T-helper 2 cell (primary cell): ENCODE measurements at places on chromosomes 2 and 18.

DNA sequence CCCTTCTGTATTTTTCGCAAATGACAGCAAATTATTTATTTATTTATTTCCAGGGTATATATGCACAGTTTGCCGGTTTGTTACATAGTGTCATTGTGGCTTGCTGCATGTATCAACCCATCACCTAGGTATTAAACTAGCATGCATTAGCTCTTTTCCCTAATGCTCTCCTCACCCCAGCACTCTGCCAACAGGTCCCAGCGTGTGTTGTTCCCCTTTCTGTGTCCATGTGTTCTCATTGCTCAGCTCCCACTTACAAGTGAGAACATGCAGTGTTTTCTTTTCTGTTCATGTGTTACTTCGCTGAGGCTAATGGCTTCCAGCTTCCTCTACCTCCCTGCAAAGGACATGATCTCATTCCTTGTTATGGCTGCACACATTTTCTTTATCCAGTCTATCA lies 592.3 kb downstream of the TRIB2 start:
- DNase-seq = no peak

DNA sequence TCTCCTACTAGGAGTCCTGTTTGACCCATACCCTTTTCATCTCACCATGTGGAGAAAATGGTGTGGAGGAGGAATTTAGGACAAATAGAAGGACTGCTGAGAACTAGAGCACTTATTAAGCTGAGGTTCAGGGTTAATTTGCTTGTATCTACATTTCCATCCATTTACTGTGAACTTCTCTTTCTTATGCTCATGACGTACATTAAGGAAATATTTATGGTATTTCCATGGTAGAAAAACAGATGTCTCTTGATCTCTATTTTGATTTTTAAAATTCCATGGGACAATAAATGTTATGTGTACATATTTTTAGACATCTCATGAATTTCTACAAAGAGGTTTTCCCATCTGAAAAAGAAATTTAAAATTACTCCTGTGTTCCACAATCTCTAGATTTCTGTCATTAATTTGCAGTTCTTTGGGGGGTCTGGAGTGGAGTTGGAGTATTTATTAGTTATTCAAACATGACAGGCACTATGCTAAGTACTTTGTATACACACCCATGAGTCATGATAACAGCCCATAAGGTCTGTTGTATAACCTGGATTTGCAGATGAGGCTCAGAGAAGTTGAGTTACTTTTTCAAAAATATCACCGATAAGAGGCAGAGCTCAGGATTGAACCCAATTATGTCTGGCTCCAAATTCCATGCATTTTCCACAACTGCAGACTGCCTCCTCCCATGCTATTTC lies 112.6 kb downstream of the COPS8 start:
- no peak for DNase-seq

DNA sequence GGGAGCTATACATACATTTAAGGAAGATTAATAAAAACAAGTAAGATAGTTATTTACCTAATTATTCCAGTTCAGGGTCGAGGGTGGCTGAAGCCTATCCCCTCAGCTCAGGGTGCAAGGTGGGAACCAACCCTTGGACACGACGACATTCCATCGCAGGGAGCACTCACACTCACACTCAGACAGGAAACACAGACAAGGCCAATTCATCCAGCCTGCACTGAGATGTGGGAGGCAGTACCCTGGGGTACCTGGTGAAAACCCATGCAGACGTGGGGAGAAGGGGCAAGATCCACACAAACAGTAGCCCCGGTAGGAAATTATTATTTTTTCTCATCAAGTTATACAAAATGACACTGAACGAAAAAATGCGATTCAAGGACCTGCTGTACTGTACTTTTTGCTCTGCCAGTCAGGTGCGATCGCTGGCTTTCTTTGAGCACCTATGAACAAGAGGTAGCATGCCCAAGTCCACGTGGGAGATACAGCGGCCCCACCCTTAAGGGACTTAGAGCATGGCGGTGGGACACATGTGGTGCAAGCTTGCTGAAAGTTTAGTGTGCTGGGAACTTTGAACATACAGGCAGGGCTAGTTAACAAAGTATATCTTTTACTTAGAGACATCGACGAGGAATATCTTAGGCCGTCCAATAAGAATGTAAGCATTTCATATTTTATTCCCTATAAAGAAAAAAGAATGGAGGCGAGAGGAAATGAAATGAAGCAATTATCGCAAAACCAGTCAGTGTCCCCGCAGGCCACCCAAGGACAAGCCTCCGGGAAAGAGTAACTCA lies 624 bp downstream of the METTL8 start:
- peak; percentile 78 for DNase-seq

- DNase-seq = no peak
These were observed 103.9 kb downstream of the FHOD3 start for GRCh38 chr18:36401462-36401861.

- DNase-seq = no peak
These were observed 594.8 kb upstream of the ZEB2 start for GRCh38 chr2:145114726-145115125.

DNA sequence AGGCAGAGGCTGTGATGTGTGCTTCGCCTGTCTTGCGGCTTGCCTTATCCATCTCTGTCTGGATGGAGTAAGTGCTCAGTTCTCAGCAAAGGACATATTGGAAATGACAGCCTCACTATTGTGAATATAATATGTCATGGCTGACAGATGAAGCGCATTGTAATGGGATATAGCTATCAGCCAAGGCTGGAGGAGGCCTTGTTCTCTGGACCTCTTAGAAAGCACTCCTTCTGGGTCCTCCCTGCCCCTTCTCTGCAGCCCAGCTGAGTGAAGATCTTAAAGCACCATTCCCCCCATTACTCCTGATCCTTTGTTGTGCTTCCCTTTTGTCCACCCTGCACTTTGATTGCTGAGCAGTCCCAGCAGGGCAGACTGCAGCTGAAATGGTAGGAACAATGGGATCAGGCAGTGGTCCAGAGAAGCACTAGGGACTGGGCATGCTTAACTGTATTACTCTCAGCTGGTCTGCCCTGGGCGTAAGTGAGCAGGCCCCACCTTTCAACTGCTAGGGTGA lies 265.3 kb downstream of the SETBP1 start:
- no peak for DNase-seq

- no peak for DNase-seq
These were observed 288.0 kb downstream of the AFF3 start for GRCh38 chr2:99854236-99854852.

DNA sequence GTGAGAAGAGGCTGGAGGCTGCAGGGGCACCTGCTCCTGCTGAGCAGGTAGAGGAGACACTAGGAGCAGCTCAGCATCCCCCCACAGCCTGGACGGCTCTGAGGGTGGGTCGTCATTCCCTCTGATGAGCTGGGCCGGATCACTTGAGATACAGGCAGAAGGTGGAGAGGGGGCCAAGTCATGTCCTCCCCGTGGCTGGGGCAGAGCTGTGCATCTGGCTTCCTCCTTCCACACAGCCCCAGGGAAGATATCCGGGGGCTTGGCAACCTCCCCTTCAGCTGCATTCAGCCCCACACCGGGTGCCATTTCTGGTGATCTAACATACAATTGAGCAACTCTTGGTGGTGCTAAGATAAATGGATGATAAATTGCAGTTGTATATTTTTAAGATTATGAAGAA lies 236.9 kb downstream of the LDLRAD4 start:
- no peak for DNase-seq

GRCh38 chr2:200138391-200139124 lies 167.9 kb upstream of the SPATS2L start:
- DNase-seq = no peak

GRCh38 chr18:50460716-50461115 lies 85.9 kb downstream of the SKA1 start:
- no peak for DNase-seq

GRCh38 chr2:147428120-147428747 lies 416.6 kb upstream of the ACVR2A start:
- DNase-seq = no peak

GRCh38 chr18:58863539-58864145 lies 1.0 kb upstream of the ZNF532 start:
- peak; percentile 12 for DNase-seq

GRCh38 chr2:196208915-196209314 lies 37.5 kb upstream of the STK17B start:
- no peak for DNase-seq

GRCh38 chr2:109331896-109332848 lies 203.2 kb downstream of the SH3RF3 start:
- DNase-seq = no peak

- no peak for DNase-seq
These were observed 47.6 kb downstream of the KLHL29 start for GRCh38 chr2:23432531-23432930.

GRCh38 chr2:106269591-106270291 lies 75.6 kb upstream of the UXS1 start:
- DNase-seq = peak; percentile 42

DNA sequence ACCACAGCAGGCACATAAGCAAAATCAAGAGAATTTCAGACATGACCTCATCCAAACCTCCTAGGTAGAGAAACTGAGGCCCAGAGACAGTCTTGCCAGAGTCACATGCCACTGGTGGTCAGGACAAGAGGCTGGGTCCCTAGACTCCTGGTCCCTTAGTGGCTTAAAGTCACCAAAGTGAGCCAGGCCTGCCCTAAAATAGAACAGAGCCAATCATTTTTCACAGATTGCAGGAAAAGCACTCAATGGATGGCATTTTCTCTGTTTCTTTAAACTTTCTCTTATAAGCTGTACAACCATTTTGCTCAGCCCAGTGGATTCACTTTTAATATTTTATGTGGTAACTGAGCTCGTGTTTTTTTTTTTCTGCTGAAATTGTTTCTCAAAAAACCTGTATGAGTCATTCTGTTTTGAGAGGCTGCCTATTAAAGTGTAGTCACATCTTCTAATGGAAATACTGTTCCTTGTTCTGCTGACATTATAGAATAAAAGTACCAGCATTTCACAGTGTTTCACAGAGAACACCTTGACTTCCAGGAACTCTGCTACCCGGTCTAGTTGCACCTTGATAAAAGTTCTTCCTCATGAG lies 29.6 kb downstream of the STEAP3 start:
- no peak for DNase-seq

GRCh38 chr2:220270481-220271070 lies 643.1 kb downstream of the SLC4A3 start:
- DNase-seq = no peak

DNA sequence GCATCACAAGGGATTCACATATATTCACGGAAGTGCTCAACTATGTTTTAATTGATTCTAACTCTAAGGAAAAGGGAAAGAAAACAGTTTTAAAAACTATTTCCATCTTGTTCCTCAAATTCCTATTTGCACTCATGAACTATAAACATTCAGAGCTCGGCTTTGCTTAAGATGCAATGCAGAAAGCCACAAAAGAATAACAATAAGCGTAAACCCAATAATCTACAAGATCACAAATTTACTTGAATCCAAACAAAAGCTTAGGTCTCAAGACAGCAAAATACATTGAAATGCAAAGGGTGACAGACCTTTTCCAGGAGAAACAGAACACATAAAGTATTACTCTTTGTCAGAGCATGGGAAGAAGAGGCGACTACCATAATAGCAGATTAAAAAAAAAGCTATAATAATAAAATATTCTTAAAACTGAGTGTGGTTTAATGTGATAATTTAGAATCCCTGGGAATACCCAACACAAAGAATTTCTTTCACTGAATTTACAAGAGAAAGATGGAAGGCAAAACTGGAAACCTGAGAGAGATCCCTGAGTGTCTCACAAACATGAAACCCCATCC lies 1094.9 kb downstream of the LRP1B start:
- no peak for DNase-seq

DNA sequence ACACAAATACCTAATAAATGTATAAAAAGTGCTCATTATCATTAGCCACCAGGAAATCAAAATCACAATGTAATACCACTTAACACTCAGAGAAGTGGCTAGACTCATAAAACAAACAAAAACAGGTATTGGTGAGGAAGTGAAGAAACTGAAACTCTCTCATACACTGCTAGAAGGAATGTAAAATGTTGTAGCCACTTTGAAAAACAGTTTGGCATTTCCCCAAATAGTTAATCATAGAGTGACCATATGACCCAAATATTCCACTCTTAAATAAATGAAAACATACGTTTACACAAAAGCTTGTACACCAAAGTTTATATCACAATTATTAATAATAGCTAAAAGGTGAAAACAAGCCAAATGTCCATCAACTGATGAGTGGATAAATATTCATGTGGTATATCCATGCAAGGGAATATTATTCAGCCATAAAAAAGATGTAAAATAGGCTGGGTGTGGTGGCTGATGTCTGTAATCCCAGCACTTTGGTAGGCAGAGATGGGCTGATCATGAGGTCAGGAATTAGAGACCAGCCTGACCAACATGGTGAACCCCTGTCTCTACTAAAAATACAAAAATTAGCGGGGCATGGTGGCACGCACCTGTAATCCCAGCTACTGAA lies 86.2 kb upstream of the COL5A2 start:
- no peak for DNase-seq

- no peak for DNase-seq
These were observed 62.5 kb upstream of the RAPGEF4 start for GRCh38 chr2:172673056-172673683.

DNA sequence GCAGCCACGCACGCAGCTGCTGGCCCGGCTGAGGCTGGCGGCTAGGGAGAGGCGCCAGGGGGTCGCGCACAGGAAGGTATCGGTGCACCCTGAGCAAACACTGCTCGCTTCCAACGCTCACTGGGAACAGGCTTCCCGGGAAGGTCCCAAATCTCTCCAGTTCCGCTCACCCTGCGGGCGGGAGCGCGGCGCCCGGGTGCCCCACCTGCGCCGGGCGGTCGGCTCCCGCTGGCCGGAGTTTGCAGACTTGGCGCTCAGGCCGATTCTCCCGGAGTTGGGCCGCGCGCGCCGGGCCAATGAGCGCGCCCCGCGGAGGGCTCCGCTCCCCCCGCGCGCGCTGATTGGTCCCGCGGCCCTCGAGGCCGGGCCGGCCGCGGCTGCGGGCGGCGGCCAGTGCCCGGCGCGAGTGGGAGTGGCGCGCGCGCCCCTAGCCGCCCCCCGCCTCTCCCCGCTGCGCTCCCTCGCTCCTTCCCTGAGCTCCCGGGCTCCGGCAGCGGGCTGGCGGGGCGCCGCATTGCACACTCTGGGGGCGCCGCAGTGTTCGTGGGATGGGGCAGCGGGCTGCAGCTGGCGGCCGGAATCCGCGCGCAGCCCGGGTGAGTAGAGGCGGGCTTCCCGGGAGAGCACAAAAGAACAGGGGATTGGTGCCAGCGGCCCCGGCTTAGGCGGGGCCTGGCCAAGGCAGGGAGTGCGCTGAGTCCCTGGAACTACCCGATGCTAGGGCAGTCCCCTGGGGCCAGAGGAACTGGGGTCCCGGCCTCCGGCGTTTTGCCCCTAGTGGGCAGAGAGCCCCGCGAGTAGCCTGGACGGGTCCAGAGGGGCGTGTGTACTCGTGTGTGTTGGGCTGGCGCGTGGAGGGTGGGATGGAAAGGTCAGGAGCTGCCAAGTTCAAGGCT lies at the start of gene LYPD6:
Gene LYPD6, plus strand, starts transcription at position 461 of the 896 bp plus-strand sequence. CDS start 107,122 bp downstream, outside the sequence.
- DNase-seq = no peak

GRCh38 chr18:78822171-78822948 lies 157.3 kb upstream of the SALL3 start:
- DNase-seq = no peak

DNA sequence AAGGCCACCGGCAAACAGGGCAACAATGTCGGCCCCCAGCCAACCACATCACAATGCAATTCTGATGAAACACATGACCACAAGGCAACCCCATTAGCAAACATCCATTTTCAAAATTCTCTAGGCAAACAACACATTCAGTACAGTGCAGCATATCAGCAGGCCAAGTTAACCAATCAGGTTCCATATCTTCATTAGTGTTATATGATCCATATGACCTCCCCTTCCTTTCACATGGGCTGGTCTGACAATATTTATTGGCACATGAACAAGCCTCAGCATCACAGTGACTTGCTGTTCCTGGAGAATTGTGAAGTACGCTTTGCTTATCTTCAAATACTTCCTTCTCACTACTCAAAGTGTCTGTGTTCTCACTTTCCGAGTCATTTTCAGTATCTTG lies 19.8 kb downstream of the RNF103 start:
- no peak for DNase-seq

GRCh38 chr2:191009541-191010374 lies 4.2 kb downstream of the STAT1 start:
- DNase-seq = no peak
